ENCODE measurements at places on chromosomes 7 and 10. TPM values are rescaled to one million over a fixed set of nuclear protein-coding genes. Genes with fewer than 3 reads are reported as not detected.
A peak's percentile ranks its signal among the peaks of the same experiment; 100 is the strongest.

Gene GIMAP5
- total RNA-seq: 9.3 TPM

Gene ENO4
- 0.36 TPM for total RNA-seq

Gene HACD1
- 165 TPM for total RNA-seq

Gene OR2A42
- not detected for total RNA-seq

Gene ZPBP
- not detected for total RNA-seq

Gene NEURL1
- total RNA-seq: 0.12 TPM

Gene AMZ1
- 0.88 TPM for total RNA-seq

Gene UCN3
- total RNA-seq: not detected

GRCh38 chr10:70201105-70201504 lies 30.8 kb upstream of the SAR1A start:
- DNase-seq: no peak

DNA sequence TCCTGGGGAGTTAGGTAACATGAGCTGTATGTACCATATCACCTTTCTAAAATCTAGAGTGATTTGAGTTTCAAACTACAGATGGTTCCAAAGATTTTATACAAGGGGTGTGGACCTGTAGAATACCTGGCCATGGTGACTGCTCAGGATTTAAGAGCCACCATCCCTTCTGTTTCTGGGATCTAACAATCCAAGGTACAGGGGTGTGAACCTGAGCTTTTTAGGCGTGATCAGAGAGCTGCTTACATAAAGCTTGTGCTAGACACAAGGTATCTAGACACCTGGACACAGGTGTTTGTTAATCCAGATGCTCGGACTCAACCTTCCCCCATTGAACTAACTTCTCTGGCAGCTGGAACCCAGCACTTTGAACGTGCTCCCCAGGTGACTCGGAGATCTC lies 516.4 kb downstream of the RPS24 start:
- no peak for DNase-seq

DNA sequence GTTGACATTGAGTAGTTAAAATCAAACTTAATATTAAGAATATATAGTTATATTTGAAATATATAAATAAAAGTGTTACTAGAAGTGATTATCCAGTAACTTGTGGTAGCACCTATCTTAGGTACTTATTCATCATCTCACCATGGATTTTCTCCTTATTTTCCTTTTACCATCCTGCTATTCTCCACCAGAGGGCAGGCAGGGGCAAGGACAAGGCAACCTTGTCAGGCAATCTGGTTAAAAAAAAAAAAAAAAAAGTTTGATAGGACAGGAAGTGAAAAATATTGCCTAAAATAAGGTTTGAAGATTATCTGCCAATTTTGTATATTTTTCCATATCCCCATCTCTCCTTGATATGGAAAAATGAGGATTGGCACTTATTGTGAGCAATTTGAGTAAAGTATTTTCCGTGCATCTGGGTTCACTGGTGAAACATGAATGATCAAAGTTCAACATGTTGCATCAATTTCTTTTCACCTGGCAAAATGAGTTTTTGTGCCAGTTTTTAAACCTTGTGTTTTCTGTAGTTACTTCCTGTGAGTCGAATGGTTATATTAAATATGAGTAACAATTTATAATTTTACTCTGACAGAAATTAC lies 256.7 kb downstream of the AGMO start:
- peak; percentile 66 for DNase-seq

DNA sequence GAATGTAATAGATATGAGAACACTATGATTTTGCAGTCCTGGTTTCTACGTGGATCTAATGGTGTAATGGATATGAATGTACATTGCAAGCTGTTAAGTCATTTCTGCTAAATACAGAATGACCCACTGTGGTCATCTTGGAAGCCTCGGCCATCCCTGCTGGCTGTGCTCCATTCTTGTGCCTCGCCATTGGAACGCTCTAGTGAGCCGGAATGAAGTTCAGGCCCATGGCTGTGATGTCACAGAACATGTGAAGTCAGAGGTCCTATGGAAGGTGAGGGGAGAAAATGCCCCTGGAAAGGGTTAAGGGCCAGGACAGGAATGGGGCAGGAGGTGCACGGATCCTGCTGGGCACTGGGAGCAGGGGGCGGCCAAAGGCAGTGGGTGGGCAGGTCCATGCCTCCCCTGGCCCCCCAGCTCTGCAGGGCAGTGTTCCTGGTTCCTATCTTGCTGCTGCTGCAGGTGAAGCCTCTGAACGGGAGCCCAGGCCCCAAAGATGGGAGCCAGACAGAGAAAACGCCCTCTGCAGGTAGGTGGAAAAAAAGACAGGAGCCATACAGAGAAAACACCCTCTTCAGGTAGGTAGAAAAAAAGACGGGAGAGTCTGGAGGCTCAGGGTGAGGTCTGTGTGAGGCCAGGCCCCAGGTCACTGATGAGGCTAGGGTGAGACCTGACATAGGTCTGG lies at the start of gene LLCFC1:
TSS of gene LLCFC1 (plus strand) at position 259 of the 685 bp plus-strand sequence. CDS start at position 397, 138 bp downstream.
- no peak for DNase-seq

DNA sequence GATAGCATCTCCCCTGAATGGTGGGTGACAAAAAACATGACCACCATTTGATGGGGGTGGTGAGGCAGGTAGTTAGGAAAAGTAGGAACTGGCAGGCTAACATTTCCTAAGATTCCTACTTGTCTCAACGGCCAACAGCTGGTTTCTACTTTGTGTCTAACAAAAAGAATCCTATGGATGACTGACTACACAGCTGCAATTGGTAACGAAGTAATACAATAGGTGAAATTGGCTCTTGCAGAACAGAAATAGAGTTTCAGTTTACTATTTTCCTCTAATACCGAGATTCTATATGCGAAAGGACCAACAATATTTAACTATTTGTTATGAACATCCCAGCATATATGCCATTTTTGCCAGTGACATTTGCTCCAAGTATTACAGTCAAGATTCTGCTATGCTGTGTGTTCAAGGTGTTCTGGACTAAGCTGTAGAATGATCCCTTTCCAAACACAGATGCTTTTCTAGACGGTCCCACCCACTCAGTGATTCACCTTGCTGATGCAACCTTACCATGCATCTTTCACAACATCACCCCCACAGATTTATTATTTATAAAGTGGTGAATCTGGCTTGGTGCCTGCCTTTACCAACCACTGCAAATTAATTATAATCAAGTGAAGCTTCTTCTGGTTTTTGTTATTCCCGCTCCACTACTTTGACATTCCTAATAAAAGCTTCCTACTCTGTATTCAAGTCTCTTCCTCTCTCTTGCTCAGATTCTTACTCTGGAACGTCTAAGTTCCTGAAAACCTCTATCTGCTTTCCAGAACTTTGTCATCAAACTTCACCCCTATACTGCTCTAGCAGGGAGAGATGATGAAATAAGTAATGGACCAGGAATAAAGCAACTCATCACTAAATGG lies 16.8 kb downstream of the BBIP1 start:
- no peak for DNase-seq

GRCh38 chr10:59750155-59750945 lies 2.9 kb downstream of the MRLN start:
- peak; percentile 60 for DNase-seq

DNA sequence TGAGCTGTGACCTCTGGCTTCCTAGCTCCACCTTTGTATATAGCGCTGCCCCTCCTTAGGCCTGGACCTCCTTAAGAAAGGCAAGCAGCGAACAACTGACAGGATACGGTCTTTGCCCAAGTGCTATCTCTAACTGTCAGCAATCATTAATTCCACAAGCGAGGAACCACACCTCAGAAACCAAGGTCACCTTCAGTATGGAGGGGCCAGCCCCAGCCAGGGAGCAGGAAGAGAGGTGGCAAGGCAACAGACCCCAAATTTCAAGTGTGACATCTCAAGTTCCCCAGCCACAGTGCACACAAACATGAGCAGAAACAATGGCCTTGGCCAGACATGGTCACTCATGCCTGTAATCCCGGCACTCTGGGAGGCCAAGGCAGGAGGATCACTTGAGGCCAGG lies 4.8 kb upstream of the AOC1 start:
- no peak for DNase-seq

- no peak for DNase-seq
Observed at GRCh38 chr7:28140979-28141378, 39.6 kb downstream of the JAZF1 start.

- no peak for DNase-seq
Observed at GRCh38 chr7:131493581-131493980, 62.8 kb downstream of the PODXL start.

GRCh38 chr7:129664029-129665012 lies 52.8 kb downstream of the NRF1 start:
- DNase-seq: no peak

DNA sequence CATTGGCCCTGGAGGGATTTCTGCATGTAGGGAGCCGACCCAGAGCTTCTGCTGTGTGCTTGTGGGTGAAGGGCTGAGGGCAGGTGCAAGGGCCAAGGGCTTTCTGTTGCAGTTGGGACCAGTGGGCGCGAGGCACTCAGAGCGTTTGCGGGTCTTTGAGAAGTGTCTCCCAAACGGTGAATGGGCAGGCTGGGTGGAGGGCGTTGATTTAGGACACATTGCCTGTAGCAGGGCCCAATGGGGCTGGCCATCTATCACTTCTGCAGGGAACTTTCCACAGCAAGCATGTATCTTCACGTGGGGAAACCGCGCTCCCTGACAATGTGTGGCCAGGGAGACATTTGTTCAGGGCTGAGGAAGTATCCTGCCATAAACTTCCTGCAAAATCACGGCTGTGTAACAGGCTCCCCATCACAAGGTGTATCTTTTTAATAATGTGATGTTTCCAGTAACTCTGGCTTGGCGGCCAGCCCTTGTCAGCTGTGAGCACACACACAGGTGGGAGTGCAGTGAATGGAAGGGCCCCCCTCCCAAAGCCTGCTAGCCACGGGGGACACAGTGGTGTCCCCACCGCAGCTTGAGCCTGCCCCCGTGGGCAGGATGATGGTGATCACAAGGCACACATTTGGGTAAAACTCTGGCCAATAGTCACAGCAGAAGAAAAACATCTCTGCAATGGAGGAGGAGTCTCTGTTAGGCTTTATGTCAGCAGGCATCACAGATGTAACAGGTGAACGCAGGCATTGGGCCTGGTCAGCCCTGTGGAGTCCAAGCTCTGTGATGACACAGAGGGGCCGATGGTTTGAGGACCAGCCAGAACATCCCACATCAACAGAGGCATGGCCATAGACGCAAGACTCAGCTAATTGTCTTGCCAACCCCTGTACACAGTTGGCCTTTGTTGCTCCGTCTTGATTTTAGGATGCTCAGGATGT lies 84.3 kb downstream of the GLRX3 start:
- DNase-seq: no peak

DNA sequence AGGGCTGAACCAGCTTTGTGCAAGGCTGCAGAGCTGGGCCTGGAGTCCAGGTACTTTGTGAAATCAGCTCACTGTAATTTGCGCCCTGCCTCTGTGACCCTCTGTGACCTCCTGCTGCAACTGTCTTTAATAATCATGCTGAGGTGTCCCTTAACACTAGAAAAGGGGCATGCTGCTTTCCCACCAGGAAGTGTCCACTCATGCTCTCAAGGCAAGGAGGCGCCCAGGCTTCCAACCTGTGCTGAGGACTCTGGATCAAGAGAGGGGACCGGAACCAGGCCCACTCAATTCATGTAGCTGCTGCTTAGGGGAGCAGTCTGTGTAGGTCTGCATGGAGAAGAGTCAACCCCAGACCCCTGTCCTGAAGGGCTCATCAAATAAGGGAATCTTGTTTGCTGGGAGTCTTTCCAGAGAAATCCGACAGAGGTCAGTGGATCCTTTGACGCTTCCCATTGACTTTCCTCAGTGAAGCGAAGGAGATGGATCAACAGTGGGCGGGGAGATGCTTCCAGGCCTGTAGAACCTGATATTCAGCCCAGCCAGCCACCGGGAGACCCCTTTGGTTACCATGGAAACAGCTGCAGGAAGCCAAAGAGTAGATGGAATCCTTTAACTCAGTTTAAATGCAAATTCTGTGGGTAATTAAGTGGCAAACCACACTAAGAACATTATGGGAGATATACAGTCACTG lies 945.9 kb downstream of the GRID1 start:
- DNase-seq: no peak

GRCh38 chr10:129911451-129912165 lies 52.5 kb downstream of the EBF3 start:
- no peak for DNase-seq

DNA sequence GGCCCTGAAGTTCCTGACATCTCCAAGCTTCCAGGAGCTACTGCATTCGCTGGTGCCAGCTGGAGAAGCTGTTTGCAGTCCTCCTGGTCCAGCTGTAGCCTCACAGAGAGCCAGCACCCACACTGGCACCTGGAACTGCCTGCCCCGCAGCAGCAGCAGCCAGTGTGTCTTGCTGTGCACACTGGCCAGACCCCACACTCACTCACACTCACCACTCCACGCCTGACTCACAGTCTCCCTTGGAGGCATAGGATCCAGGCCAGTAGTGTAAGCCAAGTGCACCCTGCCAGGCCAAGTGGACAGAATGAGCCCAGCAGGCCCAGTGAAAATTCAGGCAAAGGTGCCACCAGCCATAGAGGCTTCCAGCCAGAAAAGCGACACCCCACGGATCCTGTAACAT lies 566.3 kb downstream of the GRM8 start:
- peak; percentile 18 for DNase-seq

DNA sequence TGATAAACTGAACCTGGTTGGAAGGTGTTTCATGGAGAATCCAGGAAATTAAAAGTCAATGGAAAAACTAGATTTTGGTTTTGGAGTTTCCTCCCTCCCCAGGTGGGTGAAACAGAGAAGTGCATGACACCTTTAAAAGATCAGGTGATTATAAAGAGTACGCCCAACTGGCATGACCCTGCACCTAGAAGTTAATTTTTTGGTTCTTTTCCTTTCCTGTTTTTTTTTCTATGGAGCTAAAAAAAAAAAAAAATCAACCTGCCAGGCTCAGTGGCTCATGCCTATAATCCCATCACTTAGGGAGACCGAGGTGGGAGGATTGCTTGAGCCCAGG lies 7.9 kb downstream of the GJD4 start:
- no peak for DNase-seq

GRCh38 chr10:17984056-17984455 lies 32.3 kb downstream of the SLC39A12 start:
- DNase-seq: no peak

DNA sequence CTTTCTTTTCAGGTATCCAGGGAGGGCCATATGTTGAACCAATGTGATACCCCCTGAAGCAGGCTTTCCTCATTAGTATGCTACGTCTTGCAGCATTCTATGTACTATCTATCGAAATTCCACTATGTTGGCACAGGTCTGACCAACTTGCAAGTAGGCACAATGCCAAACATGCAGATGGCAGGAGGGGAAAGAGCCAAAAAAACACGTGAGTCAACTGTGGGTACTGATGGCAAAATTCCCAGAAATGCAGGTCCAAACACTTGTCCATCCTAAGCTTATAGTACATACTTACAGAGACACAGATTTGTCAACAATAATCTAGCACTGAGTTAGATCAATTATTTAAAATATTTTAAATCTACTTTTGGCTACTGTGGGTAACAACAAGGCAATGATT lies 394.9 kb downstream of the DGKB start:
- DNase-seq: no peak
